ENCODE measurements at places on chromosomes 2 and 18.

- DNase-seq, result no peak
These were observed 48.2 kb downstream of the CRIM1 start for GRCh38 chr2:36403675-36404230.

GRCh38 chr18:13388586-13389490 lies 170.3 kb downstream of the LDLRAD4 start:
- DNase-seq, result no peak

DNA sequence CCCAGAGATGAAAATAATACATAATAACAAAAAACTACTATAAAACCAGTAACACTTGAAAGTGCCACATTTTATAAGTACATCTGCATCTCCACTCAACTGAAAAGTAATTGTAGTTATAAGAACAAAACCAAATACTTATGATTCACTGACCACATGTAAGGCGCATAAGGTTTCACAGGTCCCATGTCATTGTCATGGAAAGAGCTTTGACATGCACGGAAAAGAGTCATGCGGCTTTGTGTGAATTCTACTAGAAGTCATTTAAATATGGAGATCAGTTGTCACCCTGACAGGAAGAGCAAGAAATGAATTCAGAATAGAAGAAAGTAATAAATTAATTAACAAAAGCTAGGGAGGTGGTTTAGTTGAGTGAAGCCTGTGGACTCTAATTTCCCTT lies 459.1 kb downstream of the CDH2 start:
- DNase-seq, result no peak

DNA sequence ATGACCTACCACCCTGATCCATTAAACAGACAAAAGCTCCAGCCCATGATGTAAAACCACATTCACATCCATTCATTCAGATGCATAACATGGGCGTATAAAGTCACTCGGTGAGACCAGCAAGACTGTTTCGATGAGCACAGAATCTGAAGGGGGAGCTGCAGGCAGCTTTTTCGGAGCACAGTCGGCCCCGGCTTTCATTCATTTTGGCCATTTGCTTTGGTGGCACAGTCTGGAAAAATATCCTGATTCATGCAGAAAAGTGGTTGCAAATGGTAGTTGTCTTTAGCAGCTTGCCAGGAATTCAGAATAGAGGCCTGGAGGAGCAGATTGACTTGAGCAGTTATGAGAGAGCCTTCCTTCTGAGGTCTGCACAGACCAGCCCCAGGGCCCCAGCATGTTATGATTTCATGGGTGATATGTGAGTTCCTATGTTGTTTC lies 11.2 kb downstream of the ARID5A start:
- DNase-seq, result no peak

GRCh38 chr2:220043990-220044335 lies 416.5 kb downstream of the SLC4A3 start:
- DNase-seq, result no peak

- no peak for DNase-seq
These were observed 235.3 kb downstream of the ZNF407 start for GRCh38 chr18:74832999-74833398.
